Vagina (tissue), 2 donors: ENCODE measurements at places on chromosomes 13 and 19.
A peak's percentile ranks its signal among the peaks of the same experiment; 100 is the strongest.

GRCh38 chr13:24080134-24080533 lies 80.4 kb upstream of the SPATA13 start:
- no peaks in the 10 kb centered on the region for H3K27me3 ChIP-seq
- no peak for DNase-seq
- no peak overlapping the region for H3K27ac ChIP-seq
- no peak overlapping the region for H3K4me3 ChIP-seq
- no peaks in the 10 kb centered on the region for H3K36me3 ChIP-seq
- peaks cover 6% of the 10 kb centered on the region for H3K4me1 ChIP-seq

DNA sequence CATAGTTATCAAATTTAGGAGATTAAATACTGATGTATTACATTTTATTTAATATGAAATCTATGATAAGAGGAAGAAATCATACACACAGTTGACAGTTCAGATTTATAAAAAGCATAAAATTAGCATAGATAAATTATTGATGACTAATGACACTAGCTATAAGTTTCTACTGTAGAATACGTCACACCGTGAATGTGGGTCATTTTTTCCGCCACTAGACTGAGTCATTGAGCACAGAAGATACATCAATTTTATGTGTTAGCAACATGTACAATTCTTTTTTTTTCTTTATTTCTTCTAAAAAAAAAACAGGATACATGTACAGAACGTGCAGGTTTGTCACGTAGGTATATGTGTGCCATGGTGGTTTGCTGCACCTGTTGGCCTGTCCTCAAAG lies 22.2 kb downstream of the AP2S1 start:
- H3K27ac ChIP-seq: no peak overlapping the region
- no peaks in the 10 kb centered on the region for H3K27me3 ChIP-seq
- no peak for DNase-seq
- no peaks in the 10 kb centered on the region for H3K4me1 ChIP-seq

DNA sequence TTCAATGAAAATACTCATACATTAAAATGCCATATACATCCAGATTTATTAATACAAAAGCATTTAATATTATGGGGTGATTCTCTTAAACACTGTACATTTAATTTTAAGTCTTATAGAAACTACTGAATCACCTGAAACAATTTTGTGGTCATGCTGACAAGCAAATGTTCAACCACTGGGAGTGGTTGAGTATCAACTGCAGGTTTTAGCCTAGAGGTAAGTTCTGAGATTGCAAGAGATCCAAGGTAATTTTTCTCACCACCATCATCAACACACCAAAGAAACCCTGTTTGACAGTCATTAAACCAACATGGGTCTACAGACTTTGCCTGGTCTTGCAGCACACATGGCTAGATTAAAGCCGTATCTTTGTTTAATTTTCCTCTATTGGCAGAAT lies 196.3 kb downstream of the LHFPL6 start:
- H3K27ac ChIP-seq: no peak overlapping the region
- H3K4me1 ChIP-seq: peaks cover 33% of the 10 kb centered on the region
- no peak overlapping the region for H3K4me3 ChIP-seq

DNA sequence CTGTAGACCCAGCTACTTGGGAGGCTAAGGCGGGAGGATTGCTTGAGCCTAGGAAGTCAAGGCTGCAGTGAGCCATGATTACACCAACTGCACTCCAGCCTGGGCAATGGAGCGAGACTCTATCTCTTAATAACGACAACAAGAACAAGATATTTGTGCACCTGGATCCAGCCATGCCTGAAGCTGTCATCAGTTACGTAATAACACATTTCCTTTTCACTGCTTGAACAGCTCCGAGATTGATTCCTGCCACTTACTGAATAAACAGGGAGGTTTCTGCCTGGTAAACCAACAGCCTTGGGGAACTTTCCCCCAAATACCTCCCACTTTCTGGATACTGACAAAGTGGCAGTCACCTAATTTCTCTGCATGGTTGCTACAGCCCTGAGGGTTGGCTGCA lies 5.4 kb downstream of the KANK2 start:
- no peaks in the 10 kb centered on the region for H3K27me3 ChIP-seq
- H3K4me1 ChIP-seq: peaks cover 77% of the 10 kb centered on the region
- peak overlapping the region; percentile 18 for H3K4me3 ChIP-seq
- no peaks in the 10 kb centered on the region for H3K36me3 ChIP-seq
- no peak for DNase-seq

DNA sequence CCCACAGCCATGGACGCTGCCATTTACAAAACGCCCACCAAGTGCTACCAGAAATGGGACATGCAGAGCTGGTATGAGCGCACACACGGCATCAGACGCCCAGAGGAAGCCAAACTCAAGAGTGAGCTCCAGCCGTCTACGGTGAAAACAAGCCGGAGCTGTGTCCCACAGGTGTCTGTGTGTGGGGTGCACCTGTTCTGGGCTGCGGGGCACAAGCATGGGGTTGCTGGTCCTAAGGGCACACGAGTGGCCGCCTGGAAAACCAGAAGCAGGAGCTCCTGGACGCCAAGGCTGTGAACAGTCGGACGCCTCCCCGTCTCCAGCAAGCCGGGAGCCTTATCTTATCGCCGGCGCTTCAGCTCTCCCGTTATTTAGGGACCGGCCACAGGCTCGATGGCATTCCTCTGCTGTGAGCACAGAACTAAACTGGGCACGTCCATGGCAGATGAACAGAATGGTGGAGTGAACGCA lies 1.3 kb downstream of the ADPRHL1 start:
- DNase-seq: no peak
- H3K4me1 ChIP-seq: no peaks in the 10 kb centered on the region
- H3K27ac ChIP-seq: no peak overlapping the region
- H3K36me3 ChIP-seq: no peaks in the 10 kb centered on the region
- no peaks in the 10 kb centered on the region for H3K27me3 ChIP-seq
- no peak overlapping the region for H3K4me3 ChIP-seq

GRCh38 chr13:40605573-40605972 lies 60.9 kb downstream of the FOXO1 start:
- H3K4me1 ChIP-seq: peaks cover 37% of the 10 kb centered on the region
- no peaks in the 10 kb centered on the region for H3K27me3 ChIP-seq
- H3K36me3 ChIP-seq: no peaks in the 10 kb centered on the region
- H3K27ac ChIP-seq: no peak overlapping the region
- DNase-seq: no peak
- H3K4me3 ChIP-seq: no peak overlapping the region

GRCh38 chr13:21333186-21333585 lies 125.9 kb downstream of the ZDHHC20 start:
- H3K4me1 ChIP-seq: no peaks in the 10 kb centered on the region
- no peaks in the 10 kb centered on the region for H3K27me3 ChIP-seq
- H3K36me3 ChIP-seq: no peaks in the 10 kb centered on the region
- no peak for DNase-seq

- no peak for DNase-seq
- no peaks in the 10 kb centered on the region for H3K36me3 ChIP-seq
- no peaks in the 10 kb centered on the region for H3K4me1 ChIP-seq
- no peak overlapping the region for H3K4me3 ChIP-seq
- no peaks in the 10 kb centered on the region for H3K27me3 ChIP-seq
Measured at GRCh38 chr19:12112701-12113100, 27.4 kb downstream of the ZNF20 start.

GRCh38 chr13:18953139-18953930 lies 228.3 kb downstream of the TUBA3C start:
- H3K4me1 ChIP-seq: no peaks in the 10 kb centered on the region
- H3K36me3 ChIP-seq: no peaks in the 10 kb centered on the region
- H3K27ac ChIP-seq: no peak overlapping the region
- no peak overlapping the region for H3K4me3 ChIP-seq

DNA sequence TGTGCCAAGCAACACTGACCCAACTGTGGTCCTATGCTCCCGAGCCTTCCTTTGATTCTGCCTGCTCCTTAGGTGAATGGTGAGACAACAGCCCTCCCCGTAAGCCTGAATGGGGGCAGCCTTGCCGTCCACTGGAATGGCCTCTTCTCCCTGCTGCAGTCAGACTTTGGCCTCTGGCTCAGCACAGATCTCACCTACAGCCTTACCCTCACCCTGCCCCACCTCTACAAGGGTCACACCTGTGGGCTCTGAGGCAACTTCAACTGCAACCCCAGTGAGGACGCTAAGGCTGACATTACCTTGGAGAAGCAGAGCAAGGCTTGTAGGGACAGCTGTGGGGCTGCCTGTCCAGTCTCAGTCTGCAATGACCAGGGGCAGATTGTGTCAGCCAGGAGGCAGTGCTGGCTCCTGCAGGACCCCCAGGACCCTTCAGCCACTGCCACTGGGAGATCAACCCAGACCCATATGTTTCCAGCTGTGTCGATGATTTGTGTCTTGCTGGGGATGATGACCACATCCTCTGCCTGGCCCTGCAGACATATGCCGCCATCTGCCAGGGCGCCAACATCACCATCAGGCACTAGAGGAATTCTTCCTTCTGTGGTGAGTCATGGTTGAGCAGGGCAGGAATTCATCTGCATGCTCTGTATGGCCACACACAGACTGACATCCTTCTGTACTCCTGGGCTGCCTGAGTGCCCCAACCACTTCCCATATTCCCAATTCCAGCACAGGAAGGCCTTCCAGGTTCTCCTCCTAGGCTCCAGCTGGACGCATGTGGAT lies 27.3 kb upstream of the FXYD3 start:
- peaks cover 13% of the 10 kb centered on the region for H3K4me1 ChIP-seq
- H3K27me3 ChIP-seq: no peaks in the 10 kb centered on the region
- no peak overlapping the region for H3K27ac ChIP-seq

DNA sequence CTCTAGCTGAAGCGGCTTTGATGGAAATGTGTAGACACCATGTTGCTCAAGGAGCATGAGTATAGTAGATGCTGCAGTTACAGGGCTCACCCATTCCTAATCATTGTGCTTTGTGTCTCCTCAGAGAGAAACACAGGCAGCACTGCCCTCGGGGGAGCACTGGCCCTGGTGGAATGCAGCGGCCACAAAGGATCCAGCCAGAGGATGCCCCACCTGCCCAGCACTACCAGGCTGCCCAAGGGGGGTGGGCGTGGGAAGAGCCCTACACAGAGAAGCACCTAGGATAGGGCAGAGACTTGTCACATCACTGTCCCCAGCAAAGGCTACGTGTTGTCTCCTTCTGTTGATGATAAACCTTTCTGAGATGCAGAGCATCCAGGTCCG lies 9.0 kb downstream of the TUBA3C start:
- H3K27ac ChIP-seq: no peak overlapping the region
- H3K36me3 ChIP-seq: no peaks in the 10 kb centered on the region
- no peak for DNase-seq
- no peak overlapping the region for H3K4me3 ChIP-seq

DNA sequence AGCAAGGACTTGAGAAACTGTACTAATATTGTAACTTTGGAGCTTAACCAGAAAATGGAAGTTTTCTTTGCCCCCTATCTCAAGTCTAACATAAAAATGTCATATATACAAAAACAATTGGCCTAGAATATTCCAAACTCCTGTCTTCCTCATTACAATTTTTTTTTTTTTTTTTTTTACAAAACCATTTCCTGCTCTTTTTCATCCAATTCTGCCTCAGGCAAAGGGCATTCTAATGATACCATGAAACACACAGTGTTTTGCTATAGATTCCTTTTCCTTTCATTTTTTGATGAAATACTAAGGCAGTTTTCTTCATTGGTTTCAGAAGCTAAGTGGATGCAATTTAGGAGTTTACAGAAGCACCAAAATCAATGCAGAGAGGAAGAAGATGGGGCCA lies 119.7 kb downstream of the LHFPL6 start:
- no peak overlapping the region for H3K27ac ChIP-seq
- H3K27me3 ChIP-seq: no peaks in the 10 kb centered on the region
- H3K4me1 ChIP-seq: peaks cover 9% of the 10 kb centered on the region
- no peak for DNase-seq
- H3K4me3 ChIP-seq: no peak overlapping the region
- no peaks in the 10 kb centered on the region for H3K36me3 ChIP-seq

DNA sequence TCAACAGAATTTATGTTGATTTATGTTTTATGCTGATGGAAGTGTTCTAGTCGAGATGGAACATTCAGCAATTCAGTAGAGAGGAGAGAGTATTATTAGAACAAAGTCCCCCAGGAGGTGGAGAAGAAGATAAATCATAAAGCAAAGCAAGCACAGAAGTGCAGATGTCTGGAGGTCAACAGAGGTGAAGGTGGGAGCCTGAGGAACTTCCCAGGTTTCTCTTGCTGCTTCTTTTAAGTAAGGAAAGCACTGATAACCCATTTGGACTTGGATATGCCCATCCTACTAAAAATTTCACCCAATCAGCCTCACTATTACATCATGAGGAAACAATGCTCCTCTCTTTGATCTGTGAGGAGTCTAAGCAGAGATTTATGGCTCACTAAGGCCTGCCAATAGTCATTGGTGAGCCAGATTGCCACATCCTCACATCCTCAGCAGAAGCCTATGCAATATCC lies 98.8 kb downstream of the EPSTI1 start:
- no peaks in the 10 kb centered on the region for H3K36me3 ChIP-seq
- H3K27me3 ChIP-seq: no peaks in the 10 kb centered on the region
- no peak for DNase-seq

- no peak overlapping the region for H3K27ac ChIP-seq
- H3K27me3 ChIP-seq: no peaks in the 10 kb centered on the region
- H3K36me3 ChIP-seq: no peaks in the 10 kb centered on the region
- no peak for DNase-seq
- H3K4me1 ChIP-seq: peaks cover 11% of the 10 kb centered on the region
Measured at GRCh38 chr19:38204728-38205127, 19.3 kb downstream of the DPF1 start.

DNA sequence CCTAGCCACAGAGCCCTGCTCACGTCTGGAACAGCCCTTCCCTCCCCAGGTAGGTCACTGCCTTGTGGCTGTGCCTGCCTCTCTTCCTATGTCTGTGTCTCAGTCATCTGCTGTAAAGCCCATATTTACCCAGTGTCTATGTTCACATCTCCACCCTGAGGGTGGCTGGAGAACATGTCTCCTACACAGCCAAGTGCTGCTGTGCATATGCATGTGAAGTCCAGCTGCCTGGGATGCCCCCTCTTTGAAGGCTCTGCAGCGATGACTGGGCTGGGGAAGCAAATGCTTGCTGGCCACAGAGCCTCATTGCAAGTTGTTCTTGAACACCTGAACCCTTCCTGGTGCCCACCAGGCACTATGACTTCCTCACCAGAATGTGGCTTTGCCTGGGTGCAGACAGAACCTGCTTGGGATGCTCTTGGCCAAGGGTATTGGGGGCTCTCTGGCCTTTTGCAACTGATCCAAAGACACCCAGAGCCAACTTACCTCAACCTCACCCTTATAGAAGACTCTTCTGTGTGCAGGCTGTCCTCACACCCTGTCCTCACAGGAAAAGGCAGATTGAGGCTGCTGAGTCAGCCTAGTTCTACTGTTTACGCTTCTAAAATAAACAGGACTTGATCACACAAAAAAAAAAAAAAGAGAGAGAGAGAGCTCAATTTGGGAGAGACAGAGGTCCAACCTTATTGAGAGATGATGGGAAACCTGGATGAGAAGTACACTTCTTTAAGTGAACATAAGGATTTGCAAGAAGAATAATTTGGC lies 26.5 kb downstream of the MRPL57 start:
- no peaks in the 10 kb centered on the region for H3K36me3 ChIP-seq
- H3K27me3 ChIP-seq: no peaks in the 10 kb centered on the region
- H3K4me1 ChIP-seq: no peaks in the 10 kb centered on the region
- DNase-seq: no peak
- H3K27ac ChIP-seq: no peak overlapping the region
- no peak overlapping the region for H3K4me3 ChIP-seq
